ENCODE measurements at places on chromosomes 1 and 21.

DNA sequence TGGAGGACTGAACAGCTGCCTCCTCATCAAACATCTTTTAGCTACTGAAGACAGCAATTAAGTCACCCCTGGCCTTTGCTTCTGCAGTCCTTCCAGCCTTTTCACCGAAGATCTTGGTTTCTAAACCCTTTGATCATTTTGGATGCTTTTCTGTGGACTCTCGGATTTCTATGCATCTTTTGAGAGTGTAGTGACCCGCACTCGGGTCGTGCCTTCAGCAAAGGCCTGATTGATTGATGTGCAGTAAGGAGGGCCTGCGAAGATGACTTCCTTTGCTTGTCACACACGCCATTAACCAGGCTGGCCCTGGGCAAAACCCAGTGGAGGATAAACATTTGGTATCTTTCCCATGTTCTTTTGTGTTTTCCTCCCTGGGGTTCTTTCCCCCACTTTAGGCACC is 157.5 kb upstream of the CD34 start:
- no peak for DNase-seq

- DNase-seq, result no peak
Measured at GRCh38 chr1:47823040-47823808, 174.0 kb downstream of the TRABD2B start.

DNA sequence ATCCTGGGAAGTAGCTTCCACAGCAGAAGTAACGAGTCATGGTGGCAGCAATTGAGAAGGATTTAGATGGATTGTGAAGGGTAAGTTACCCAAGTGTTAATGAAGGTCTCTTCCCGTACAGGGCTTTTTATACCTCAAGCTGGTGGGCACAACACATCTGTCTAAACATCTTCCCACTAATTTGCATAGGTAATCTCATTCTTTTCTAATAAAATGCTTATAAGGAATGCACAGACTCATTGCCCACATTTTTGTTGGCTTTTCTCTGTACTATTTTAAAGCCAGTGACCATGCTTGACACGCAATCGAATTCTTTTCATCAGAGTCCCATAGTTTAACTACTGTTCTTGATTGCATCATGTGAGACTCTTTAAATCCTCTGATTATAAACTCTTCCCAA is at the start of gene KRTAP7-1:
Gene KRTAP7-1 (minus strand): TSS at position 101 of the 400 bp plus-strand sequence. CDS start 61 bp downstream, at position 40.
- DNase-seq, result no peak

GRCh38 chr21:40845441-40845995 is 1.4 kb downstream of the DSCAM start:
- no peak for DNase-seq

DNA sequence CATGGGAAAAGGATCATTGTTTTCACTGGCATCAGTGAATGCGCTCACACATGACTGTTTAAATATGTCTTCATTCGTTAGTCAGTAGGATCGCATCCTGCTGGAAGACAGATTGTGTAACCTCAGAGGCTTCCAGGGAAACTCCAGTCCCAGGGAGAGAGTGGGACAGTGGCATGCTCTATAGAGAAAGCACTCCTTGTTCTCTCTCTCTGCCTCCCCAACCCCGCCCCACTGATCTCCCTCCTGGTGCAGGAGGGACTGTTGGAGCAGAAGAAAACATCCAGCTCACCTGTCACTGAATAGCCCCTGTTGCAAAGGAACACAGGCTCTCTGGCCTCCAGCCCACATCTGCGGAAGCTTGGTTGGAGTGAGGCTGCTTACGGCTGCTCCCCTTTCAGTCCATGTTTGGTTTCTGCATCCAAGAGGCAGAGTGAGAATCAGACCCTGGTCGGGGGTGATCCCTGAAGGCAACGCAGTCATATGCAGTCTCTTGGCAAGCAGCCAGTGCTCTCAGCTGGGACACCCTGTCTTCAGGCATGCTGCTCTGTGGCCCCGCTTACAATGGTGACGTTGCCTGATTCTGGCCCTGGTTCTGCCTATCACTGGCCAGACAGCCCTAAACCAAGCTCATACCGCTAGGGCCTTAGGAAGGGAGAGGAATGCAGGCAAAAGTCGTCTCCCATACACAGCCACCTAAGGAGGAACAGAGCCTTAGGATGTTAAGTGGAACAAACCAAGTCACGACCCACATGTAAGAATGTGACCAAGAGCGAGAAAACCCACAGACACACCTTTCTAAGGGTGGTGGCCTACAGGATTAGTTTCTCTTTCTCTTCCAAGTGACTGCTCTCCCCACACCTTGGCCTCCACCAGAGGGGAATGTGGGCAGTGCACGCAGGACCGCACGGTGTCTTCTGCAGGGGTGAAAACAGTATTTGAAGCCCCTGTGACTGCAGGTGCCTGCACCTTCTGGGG is 39.7 kb downstream of the BACE2 start:
- peak; percentile 41 for DNase-seq

GRCh38 chr1:220754212-220754917 is 6.2 kb downstream of the MTARC2 start:
- DNase-seq, result no peak

DNA sequence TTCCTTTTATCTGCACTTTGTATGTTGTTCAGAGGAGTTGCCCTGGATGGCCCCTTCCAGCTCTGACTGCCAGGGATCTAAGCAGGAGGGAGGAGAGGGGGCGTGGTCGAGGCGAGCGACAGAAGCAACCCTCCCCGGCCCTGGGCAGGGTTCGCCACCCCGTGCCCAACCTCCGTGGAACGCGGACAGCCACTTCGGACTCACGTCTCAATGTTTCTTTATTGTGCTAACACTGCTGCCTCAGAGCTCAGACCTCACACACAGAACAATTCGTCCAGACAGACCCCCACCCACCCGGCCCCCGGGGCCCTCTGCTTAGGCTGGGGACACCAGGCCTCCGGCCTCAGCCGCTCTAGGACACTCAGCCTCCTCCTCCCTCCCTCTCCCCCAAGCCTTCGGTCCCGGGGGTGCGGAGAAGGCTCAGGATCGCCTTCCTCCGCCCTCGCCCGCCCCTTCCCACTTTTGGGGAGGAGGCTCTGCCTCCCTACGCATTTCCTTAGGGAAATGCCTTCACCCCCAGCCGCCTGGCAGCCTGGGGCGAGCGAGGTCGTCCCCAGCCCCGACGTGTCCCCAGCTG is 8.3 kb downstream of the VSIG8 start:
- DNase-seq, result peak; percentile 23

- peak; percentile 89 for DNase-seq
Measured at GRCh38 chr1:155976062-155976912, 2.1 kb downstream of the ARHGEF2 start.

DNA sequence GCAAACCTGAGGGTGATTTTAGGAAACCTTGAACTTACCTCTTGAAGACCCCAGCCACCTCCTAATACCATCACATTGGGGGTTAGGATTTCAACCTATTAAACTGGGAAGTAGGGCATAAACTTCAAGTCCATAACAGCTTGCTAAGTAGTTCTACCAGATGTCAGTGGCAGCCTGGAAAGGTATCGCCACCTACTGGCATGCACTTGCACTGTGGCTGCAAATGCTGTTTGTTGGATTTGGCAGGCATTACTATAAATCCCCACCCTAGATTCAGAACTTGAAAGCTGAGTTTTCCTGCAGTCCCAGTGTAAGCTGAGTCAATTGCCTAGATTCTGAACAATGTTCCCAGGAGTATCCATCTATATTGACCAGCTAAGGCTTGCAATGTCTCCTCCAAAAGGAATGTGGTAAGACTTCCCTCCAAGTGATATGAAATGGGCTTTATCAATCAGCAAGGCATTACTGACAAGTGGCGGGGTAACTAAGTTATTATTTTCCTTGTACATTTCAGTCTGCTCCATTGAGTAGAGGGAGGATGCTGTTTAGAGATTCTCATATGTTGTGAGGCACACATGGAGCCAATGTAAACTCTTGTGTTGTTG is 474.5 kb downstream of the PTPRC start:
- peak; percentile 18 for DNase-seq

Data from COR-L47 (cell line).